ENCODE measurements at places on chromosomes 2 and 18.

GRCh38 chr2:88950010-88950409, 258.5 kb downstream of the RPIA start:
- DNase-seq: no peak

DNA sequence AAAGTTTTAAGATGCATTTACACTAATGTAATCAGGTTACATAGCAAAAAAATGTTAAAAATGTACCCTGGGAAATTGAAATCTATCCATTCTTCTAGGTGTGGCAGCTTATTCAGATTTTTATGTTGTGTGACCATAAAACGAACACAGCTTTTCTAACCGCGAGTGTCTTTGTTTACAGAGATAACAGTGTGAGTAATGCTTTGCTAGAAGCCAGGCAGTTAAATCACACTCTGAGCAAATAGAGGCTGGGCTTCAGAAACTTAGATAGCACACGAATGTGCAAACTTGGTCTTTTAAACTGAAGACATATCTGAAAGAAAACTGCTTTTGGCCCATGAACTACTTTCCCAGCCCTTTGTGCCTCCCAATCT, 116.1 kb downstream of the SPTBN1 start:
- DNase-seq: no peak

DNA sequence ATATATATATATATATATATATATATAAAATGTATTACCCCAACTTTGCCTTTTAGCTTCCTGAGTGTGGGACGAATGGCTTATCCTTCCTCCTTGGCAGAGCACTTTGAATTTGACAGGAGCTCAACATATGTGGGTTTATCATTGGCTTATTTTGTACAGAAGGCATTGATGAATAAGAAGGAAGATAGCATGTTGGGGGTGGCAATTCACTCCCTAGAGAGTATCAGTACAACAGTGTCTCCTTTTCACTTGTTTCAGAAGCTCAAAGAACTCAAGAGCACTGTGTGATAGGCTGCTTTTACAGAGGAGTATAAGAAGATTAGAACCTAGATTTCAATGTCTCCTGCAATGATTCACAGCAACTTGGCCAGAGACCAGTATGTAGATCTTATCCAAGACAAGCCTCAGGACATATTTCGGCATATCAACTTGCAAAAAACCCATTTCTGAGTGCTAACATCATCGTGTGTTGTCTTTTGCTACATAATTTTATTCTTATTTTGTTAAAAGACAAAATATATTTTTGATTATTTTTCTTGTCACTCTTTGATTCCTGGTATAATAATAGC, 345.8 kb downstream of the SOCS6 start:
- no peak for DNase-seq

DNA sequence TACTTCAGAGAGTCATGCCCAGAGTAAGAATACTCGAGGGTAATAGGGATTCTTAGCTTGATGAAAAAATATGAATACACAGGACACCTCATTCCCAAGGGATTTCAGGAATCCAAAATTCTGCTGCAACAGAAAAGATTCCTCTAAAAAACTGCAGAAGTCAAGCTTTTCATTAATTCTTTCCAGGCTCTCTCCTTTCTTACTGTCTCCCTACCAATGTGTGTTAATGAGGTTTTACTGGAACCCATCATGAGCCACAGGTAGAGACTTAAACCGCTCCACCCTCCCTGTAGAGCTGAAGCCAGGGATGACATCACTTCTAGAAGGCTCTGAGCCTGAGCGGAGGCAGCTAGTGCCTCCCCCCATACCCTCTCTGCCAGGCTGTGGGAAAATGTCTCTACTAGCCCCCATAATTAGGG, 3.4 kb downstream of the SDC1 start:
- no peak for DNase-seq

GRCh38 chr18:79941473-79942119, 9.9 kb downstream of the SLC66A2 start:
- no peak for DNase-seq

DNA sequence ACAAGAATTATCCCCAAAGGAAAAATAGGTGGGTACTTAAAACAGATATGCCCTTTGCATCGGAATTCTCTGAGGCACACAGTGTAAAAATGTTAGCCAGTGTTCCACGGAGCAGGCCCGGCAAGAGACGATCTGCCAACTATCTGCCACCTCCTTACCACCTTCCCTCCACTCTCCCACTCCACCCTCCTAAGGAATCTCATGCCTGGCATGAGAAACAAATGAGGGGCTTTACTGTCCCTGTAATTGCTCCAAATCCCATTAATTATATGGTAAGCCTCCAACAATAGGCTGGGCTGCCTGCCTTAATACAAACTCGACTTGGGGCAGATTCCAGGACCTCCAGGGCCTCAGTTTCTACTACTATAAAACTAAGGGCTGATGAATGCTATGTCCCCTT, 102.3 kb downstream of the ZBTB7C start:
- DNase-seq: no peak

- no peak for DNase-seq
Observed at GRCh38 chr18:5066380-5066977, 130.6 kb downstream of the AKAIN1 start.

GRCh38 chr2:152176113-152176714, 651 bp upstream of the STAM2 start:
- no peak for DNase-seq

- no peak for DNase-seq
Observed at GRCh38 chr2:216606551-216607276, 26.5 kb upstream of the IGFBP2 start.

- no peak for DNase-seq
Observed at GRCh38 chr2:224433442-224433841, 31.5 kb upstream of the FAM124B start.

- no peak for DNase-seq
Observed at GRCh38 chr2:25567406-25567805, 106.0 kb downstream of the DTNB start.

DNA sequence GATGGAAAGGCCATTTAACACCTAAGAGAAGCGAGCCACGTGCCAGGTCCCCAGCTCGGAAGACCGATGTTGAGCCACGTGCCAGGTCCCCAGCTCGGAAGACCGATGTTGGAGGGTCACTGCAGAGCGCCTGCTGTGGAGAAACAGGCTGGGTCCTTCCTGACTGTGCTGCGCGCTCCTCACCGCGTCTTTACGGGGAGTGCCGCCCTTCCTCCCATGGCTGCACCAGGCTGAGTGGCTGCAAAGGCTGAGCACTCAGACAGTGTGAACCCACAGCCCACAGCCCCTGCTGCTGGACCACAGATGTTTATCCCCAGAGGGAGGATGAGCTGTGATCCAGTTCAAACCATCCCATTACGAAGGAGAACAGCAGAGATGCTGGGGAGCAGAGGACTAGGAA, 55.7 kb downstream of the RTP5 start:
- no peak for DNase-seq

GRCh38 chr2:162233197-162233596, 10.0 kb downstream of the FAP start:
- no peak for DNase-seq

- no peak for DNase-seq
Observed at GRCh38 chr18:9961041-9961440, 47.2 kb downstream of the VAPA start.

DNA sequence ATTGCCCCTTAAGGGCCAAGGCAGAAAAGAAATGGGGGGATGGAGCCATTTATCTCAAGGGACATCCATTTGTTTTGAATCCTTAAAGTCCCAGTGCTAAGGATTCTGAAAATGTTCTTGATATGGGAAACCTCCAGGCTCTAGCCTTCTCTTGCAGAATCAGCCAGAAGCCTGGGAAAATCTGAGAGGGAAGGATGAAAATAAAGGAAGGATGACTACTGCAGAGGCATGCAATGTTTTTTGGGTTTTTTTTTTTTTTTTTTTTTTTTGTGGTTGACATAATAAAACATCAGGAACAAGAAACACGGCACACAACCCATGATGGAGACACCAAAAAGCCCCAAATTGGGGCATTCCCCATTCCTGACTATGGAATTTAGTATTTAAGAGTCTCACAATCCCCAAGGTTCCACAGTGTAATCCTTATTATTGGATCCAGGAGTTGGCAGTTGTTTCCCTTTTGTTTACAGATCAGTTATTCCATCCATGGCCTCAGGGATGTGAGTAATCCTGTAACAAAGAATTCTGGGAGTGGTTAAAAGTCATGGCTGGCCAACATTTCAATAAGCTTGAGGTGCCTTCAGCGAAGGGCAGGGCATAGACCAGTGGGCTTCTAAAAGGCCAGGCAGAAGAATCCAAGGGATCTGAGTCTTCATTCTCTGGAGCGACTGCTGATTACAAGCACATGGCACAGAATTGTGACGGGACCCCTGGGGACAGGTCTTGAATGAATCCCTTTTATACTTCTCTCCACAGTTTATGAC, 337.5 kb downstream of the GULP1 start:
- DNase-seq: no peak

DNA sequence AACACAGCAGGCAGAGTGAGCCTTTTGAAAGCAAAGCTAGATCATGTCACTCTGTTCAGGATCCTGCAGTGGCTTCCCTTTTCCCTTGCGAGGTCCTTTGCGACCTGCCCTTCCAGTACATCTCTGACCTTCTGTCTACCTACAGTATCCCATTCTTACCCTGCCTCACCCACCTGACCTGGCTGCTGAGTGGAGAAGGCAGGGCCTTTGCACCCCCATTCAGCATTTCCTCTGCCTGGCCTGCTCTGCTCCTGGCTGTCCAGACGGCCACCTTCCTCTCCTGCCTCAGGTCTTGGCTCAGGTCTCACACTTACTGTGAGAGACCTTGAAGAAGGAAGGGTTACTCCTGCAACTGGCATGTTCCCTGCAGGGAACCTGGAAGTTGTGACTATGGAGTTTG, 77.4 kb downstream of the MAPRE2 start:
- DNase-seq: no peak

- DNase-seq: no peak
Observed at GRCh38 chr2:39266139-39266805, 22.5 kb upstream of the CDKL4 start.

DNA sequence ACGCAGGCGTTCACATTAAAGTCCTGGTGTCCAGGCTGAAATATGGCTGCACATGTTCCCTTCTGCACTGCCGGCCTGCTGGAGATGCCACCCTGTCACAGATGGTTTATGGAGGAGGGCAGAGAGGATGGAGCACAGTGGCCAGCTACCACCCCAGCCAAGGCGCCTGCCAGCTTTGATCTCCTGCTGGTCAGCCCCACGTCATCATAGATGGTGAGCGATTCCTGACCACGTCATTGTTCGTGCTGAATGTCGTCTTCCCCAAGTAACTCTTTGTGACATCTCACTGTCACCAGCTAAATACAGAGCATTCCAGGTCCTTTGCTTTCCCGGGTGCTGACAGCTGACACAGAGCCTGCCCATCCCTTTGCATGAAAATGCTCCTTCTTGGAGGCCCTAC, 248.3 kb downstream of the TTC32 start:
- no peak for DNase-seq

DNA sequence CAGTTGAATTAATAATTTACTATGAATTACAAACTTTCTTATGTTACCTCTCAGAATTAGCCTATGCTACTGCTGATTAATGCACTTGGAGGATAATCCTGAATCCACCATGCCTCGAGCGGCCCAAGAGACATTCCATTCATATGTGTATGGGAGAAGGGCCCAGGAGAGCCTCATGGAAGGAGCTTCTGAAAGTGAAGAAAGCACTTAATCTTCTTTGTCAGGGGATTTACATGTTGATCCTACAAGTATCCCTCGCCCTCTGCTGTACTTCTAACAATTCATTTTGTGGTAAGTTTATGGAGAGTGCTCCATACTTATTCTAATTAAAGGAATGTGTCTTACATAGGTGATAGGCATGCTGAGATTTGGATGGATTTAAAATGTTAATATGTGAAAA, 1189.1 kb upstream of the NXPH2 start:
- no peak for DNase-seq

GRCh38 chr2:74384051-74384450, 3.9 kb upstream of the DCTN1 start:
- no peak for DNase-seq

GRCh38 chr2:105257981-105258380, 16.4 kb downstream of the GPR45 start:
- DNase-seq: no peak

DNA sequence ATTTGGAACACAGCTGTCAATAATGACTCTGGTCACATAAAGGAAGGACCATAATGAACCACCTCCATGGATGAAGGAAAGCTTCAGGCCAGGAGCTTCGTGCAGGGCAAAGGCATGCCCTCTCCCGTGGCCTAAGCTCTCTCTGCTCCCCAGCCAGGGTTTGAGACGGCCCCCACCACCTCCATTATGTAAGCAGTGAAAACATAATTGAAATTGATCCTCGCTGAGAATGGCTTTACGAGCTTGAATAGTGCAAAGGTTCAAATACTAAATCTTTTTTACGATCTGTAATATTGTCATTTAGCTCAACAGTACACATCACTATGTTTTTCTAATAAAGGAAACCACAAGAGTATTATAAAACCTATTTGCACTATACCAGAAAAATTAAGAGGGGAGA, 5.2 kb upstream of the EDAR start:
- DNase-seq: no peak

DNA sequence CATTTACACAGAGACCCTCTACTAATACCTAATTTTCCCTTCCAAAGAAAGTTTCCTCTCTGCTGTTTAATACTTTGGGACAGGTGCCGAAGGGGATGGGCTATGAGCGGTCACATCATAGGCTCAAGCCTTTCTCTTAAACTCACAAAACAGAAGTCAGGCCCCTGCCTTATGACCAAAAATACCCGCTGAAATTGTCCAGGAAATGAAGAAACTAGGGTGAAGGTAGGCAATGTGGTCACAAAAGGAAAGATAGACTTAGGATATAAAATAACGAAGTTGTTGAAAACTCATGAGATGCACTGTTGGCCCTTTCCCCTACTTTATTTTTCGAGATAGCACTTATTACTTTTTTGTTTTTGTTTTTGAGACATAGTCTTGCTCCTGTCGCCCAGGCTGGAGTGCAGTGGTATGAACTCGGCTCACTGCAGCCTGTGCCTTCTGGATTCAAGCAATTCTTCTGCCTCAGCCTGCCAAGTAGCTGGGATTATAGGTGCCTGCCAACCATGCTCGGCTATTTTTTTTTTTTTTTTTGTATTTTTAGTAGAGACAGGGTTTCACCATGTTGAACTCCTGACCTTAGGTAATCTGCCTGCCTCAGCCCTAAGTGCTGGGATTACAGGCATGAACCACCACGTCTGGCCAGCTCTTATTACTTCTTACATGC, 16.3 kb downstream of the SLC8A1 start:
- no peak for DNase-seq

- no peak for DNase-seq
Observed at GRCh38 chr2:229267080-229267479, 4.0 kb downstream of the PID1 start.

DNA sequence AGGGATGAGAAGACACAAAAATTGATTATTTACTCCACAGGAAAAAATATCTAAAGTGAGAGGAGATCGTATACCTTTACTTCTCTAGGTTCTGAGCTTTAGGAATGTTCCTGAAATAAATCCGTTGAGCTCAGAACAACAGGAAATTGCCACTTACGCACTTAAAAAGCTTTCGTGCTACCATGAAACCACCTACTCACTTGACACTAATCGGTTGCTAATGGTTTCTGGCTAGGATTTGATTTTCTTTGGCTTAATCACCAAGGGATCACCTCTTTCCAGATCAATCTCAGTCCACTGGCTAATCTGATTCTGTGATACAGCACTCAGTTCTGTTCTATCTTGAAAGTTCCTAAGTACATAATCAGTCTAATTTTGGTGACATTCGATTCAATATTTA, 419.6 kb downstream of the DLGAP1 start:
- DNase-seq: no peak

- DNase-seq: no peak
Observed at GRCh38 chr2:169933124-169933711, 106.0 kb downstream of the UBR3 start.

GRCh38 chr2:136175466-136175865, 57.5 kb upstream of the CXCR4 start:
- no peak for DNase-seq

All from anterior cingulate cortex (tissue), 58 donors.